ENCODE measurements at places on chromosomes 13 and 19.

DNA sequence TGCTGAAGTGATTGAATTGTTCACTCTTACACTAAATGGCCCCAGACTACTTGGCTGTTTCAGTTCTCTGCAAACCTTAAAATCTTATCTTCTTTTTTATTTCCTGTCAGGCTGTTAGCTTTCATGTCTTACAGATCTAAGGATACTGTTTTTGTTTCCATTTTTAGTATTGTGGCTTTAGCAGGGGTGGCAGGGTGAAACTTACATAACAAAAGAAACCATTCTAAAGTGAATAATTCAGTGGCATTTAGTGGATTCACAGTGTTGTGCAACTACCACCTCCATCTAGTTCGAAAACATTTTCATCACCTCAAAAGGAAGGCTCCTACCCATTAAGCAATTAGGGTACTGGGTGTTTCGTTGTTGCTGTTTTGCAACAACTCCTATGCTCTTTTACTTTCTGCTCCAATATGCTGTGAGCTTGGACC is 19.8 kb downstream of the TMEM272 start:
- no peak overlapping the region for H3K27ac ChIP-seq
- no peak for DNase-seq
- no peak overlapping the region for H3K4me3 ChIP-seq
- H3K36me3 ChIP-seq: no peaks in the 10 kb centered on the region

GRCh38 chr19:47464675-47465419 is 6.8 kb downstream of the SLC8A2 start:
- no peaks in the 10 kb centered on the region for H3K36me3 ChIP-seq
- H3K27me3 ChIP-seq: no peaks in the 10 kb centered on the region
- H3K27ac ChIP-seq: no peak overlapping the region
- no peak for DNase-seq
- H3K4me3 ChIP-seq: no peak overlapping the region

GRCh38 chr19:37655689-37656371 is 565 bp upstream of the ZFP30 start:
- H3K27ac ChIP-seq: peak overlapping the region; percentile 39
- H3K36me3 ChIP-seq: no peaks in the 10 kb centered on the region
- DNase-seq: peak; percentile 89
- H3K27me3 ChIP-seq: no peaks in the 10 kb centered on the region

DNA sequence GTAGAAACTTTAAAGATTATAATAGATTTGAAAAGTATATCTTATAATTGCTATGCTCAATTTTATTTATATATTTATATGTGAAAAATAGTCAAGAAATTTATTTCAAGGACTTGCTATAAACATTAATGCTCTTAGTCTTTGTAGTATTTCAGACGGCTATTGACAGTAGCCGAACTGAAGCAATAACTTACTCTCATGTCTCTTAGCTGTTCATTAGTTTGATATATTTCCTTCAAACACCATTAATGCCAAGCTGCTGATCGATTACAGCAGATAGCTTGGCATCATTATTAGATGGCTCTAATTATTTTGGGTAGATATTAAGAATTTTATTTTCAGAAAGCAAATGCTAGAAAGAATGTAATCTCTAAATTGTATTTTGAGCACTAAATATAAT is 1151.5 kb upstream of the SPRY2 start:
- DNase-seq: no peak
- H3K36me3 ChIP-seq: no peaks in the 10 kb centered on the region
- no peaks in the 10 kb centered on the region for H3K4me1 ChIP-seq
- H3K4me3 ChIP-seq: no peak overlapping the region
- H3K27me3 ChIP-seq: no peaks in the 10 kb centered on the region

- H3K27me3 ChIP-seq: no peaks in the 10 kb centered on the region
- H3K4me3 ChIP-seq: no peak overlapping the region
- H3K4me1 ChIP-seq: no peaks in the 10 kb centered on the region
- H3K27ac ChIP-seq: no peak overlapping the region
Observed at GRCh38 chr13:70568571-70568970, 460.3 kb upstream of the KLHL1 start.

GRCh38 chr13:114116734-114117133 is 15.7 kb downstream of the RASA3 start:
- no peaks in the 10 kb centered on the region for H3K36me3 ChIP-seq
- no peaks in the 10 kb centered on the region for H3K27me3 ChIP-seq
- no peak overlapping the region for H3K27ac ChIP-seq
- peaks cover 18% of the 10 kb centered on the region for H3K4me1 ChIP-seq
- no peak for DNase-seq

DNA sequence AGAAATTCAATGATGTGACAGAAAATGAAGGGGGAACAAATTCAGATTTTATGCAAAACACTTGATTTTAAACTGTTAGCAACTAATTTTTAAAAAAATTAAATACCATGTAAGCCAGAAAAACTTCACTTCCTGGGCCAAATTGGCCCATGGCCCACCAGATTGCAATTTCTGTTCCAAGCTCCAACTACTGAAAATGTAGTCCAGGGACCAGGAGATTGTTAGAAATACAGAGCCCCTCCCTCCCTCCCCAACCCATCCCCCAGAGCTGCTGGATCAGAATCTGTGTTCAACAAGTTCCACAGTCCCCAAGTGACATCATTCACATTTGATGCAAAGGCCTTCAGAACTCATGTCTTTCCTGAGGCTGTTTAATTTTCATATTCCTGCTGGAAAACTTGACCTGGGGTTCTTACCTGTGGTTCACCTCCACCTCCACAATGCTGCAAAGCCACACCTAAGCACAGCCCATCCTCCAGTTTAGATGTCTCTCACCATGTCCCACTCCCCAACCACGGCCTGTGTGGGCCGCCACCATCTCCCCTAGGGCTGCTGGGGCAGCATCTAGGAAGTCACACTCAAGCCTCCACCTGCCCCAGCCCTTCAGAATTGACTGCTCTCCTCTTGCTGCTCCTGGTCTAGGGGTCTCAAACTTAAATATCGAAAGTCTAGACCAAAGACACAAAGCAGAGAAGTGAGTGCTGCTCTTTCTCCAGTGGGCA is 482.0 kb downstream of the UQCRFS1 start:
- H3K36me3 ChIP-seq: no peaks in the 10 kb centered on the region
- no peaks in the 10 kb centered on the region for H3K4me1 ChIP-seq
- DNase-seq: no peak
- no peak overlapping the region for H3K27ac ChIP-seq

DNA sequence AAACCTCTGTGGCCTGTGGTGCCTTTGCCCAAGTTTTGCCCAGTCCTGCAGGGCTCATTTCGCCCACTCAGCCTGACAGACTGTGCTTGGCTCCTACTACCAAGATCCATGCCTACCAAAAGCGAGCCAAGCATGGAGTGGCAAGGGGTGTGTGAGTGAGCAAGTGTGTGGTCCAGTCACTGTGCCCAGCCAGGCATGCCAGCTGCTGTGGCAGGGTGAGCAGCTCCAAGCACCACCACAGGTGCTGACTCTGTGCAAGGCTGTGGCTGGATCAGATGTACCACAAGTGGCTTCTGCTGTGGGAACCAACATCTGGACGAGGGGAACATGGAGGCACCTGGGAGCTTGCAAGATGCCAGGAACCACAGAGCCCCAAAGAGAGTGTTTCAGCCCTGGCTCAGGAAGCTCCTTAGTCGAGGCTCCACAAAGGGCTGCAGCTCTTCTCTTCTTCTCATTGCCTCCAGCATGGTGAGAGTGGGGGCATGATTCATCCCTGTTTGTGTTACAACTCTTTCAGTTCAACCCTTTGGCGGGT is 1564.2 kb upstream of the MIR17HG start:
- H3K36me3 ChIP-seq: no peaks in the 10 kb centered on the region
- H3K27me3 ChIP-seq: no peaks in the 10 kb centered on the region
- H3K27ac ChIP-seq: no peak overlapping the region
- H3K4me1 ChIP-seq: no peaks in the 10 kb centered on the region
